Activated CD4-positive, alpha-beta T cell treated with anti-CD3 and anti-CD28 coated beads for 4 hours (primary cell): ENCODE measurements at places on chromosomes 1 and 21.

- DNase-seq: no peak
Measured at GRCh38 chr21:42257091-42257765, 38.3 kb downstream of the ABCG1 start.

GRCh38 chr1:17909634-17910033 lies 154.5 kb downstream of the ACTL8 start:
- no peak for DNase-seq

- no peak for DNase-seq
Measured at GRCh38 chr1:59039551-59039950, 255.7 kb upstream of the JUN start.

- no peak for DNase-seq
Measured at GRCh38 chr21:33033094-33033951, 7.6 kb downstream of the OLIG2 start.

- DNase-seq: no peak
Measured at GRCh38 chr1:117301901-117302300, 65.3 kb upstream of the MAN1A2 start.

DNA sequence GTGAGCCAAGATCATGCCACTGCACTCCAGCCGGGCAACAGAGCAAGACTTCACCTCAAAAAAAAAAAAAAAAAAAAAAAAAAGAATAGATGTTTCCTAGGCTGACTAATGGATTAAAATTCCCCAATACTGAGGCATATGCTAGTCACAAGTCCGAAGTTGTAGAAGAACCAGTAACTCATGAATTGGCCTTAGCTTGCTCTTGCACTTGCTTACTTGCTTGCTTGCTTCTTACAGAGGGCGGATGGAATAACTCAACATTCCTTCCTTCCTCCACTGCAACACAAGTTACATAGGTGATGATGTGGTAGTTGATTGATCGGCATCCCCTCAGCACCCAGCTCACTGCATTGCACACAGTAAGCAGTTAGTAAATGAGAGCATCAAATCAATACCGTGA lies 2.8 kb upstream of the TARS2 start:
- DNase-seq: no peak

DNA sequence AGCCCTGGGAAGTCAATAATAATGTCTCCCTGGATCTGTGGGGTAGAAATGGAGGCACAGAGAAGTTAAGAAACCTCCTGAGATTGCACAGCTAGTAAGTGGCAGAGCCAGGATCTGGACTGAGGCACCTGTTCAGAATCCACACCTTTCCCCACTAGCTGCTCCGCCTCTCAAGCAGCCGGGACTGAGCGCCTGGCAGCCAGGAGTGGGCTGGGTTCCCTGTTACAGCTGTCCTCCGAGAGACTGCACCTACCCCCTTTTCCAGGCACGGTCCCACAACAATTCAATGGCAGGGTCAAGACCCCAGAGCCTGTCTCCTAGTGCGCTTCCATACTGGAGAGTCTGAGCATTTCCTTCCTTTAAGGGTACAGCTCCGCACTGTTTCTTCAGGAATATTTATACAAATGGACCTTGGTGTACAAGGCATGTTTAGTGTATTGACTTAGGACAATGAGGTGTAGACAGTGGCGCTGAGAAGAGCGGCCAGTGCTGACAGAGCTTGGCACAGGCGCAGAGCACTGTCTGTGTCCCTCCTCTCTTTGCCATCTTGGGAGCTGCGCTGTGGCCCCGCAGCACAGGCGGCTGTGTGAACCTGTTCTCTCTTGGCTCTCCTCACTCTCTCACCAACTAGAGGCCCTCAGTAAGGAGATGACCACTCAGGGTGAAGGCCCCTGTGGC lies 24.4 kb downstream of the GRHL3 start:
- DNase-seq: no peak

DNA sequence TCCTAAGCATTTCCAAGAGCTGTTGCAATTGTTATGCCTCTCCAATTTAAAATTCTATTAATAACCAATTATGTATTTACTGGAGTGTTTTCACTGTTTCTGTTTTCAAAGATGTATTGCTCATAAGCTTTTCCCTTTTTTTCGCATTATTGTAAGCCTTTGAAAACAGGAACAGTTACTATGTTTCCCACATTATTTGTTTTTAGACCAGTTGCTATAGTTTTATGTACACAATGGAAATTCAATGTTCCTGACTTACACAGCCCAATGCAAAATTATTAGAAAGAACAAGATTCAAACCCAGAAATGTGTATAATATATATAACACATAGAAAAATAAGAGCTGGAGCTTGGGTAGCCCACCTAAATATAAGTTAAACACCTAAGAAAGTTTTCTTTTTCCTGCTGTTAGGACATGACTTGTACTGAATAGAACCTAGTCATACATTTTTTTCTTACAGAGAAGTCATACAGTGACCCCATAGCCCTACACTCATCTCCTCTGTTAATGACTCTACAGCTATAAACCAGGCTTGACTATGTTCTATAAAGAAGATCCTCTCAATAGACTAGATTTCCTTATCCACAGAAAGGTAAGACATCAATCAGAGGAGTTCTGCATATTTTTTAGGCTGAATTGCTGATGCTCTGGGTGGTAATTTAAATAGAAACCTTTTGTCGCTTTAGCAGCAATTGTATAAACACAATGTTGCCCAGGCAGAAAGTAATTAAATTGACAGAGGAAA lies 299.6 kb downstream of the USH2A start:
- no peak for DNase-seq

DNA sequence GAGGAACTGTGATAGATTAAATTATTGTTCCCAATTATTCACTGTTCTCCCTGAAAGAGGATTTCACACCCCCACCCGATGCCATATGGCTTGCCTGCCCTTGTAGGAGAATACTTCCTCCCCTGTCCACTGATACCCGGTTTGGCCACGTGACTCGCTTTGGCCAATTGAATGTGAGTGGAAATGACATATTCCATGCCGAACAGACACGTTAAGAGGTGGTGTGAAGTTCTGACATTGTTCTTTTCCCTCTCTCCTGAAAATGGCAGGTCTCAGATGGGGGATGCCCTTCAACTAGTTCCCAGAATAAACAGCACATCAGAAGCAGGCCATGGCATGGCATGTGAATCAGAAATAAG lies 5.3 kb downstream of the STUM start:
- DNase-seq: no peak

- no peak for DNase-seq
Measured at GRCh38 chr1:84969489-84970250, 27.2 kb downstream of the MCOLN2 start.

- no peak for DNase-seq
Measured at GRCh38 chr1:27719286-27720251, 6.2 kb upstream of the FAM76A start.

DNA sequence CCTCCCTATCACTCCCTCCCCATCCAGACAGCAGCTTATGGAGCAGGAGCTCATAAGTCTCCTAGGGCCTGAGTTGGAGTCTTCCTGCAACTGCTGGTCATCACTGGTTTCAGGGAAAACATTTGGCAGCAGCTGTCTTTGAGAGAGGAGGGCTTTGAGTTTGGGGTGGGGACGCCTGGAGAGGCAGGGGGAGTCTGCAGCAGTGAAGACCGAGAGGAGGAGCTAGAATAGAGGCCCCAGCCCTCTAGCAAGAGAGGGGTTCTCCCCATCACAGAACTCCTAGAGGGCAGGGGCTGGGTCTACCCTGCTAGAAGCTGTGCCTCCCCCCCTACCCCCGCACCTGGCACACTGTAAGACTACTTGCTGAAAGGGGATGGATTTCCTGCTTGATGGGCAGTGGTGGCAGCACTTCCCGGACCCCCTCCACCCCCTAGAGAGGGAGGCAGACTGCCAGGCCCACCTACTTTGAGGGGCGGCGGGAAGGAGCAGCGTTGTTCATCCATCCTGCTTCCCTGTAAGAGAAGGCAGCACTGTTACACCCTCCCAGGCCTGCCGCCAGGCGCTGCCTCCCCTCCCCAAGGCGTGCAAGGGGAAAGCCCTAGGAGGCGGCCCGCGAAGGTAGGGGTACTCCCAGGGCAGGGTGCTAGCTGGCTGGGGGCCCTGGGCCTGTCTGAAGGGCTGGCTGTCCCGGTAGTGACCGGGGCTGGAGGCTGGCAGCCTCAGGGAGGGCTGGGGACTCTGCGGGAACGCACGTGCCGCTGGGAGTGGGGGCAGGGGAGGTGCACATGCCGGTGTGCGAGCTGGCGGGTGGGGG lies 50.4 kb downstream of the RAP1GAP start:
- no peak for DNase-seq

- no peak for DNase-seq
Measured at GRCh38 chr1:29948581-29948980, 712.3 kb downstream of the PTPRU start.

GRCh38 chr1:244860914-244861610 lies 3.3 kb downstream of the HNRNPU start:
- no peak for DNase-seq

- DNase-seq: no peak
Measured at GRCh38 chr1:113875714-113876113, 4.2 kb upstream of the PTPN22 start.

- no peak for DNase-seq
Measured at GRCh38 chr21:46553993-46554392, 50.9 kb downstream of the S100B start.

- DNase-seq: no peak
Measured at GRCh38 chr1:17351598-17352324, 20.2 kb upstream of the PADI6 start.

- no peak for DNase-seq
Measured at GRCh38 chr1:95451054-95451453, 217.0 kb downstream of the RWDD3 start.

- peak; percentile 78 for DNase-seq
Measured at GRCh38 chr1:27357281-27358037, 9.3 kb downstream of the MAP3K6 start.

GRCh38 chr1:44870096-44870495 lies 27.0 kb upstream of the PTCH2 start:
- DNase-seq: no peak

DNA sequence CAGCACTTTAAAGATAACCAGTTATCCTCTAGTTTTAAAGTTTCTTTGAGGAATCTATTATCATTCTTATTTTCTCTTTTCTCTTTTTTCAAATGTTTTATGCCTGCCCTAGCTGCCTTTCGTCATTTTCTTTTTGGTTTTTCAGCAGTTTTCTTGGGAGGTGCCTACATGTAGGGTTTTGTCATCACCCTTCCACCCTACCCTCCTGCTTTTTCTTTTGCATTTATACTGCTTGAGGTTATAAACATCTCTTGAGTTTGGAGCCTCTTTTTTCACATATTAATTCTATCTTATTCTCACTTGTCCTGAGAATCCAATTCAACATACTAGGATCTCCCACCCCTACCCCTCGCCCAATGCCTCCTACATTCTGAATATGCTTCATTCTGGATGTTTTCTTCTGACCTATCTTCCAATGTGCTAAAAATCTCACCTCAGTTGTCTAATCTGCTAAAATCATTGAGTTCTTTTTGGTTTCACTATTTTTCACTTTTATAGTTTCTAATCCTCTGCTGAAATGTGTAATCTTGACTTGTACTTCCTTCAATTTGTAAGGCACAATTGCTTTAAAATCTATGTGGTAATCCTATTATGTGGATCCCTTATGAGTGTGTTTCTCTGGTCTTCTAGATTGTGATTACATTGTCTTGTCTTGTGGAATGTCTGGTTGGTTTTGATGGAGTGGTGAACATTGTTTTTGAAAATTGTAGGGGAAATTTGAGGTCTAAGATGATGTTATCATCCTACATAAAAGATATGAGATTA lies 38.7 kb downstream of the MIA3 start:
- DNase-seq: no peak

DNA sequence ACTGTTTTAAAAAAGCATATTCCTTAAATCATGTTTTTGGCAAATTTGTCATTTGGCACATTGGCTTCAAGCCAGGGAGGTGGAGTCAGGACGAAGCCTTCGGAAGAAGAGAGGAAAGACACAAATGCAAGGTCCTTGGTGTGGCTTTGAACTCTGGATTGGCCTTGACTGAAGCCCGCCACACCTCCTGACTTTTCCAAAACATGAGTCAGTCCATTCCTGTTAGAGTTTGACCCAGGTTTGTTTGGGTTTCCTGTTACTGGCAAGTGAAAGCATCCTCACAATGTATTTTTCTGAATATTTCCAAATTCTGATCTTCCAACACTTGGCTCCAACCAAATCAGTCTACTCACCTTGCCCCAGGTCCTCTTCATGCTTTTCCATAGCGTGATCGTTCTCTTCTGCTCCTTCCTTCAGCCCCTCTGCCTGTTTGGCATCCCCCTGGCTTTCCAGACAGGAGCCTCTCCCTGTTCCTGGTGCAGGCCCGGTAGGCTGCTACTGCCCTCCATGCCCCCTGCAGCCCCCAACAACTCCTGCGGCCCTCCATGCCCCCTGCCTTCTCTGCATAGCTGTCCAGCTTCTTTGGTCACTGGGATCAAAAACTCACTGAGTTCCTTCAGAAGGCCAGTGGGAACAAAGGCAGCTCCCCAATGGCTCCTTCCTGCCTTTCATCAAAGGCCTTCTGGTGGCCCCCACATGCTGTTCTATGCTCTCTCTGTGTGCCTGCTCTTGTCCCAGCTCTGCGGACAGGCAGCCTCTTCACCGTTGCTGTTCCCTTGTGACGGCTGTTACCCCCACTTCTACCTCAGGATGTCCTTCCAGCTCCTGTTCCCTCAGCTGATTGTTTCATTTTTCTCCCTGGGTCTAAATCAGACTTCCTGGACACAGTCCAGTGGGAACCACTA lies 30.4 kb upstream of the SLC30A1 start:
- no peak for DNase-seq

GRCh38 chr1:201894343-201895119 lies 5.8 kb downstream of the SHISA4 start:
- no peak for DNase-seq

GRCh38 chr1:214547747-214548146 lies 3.7 kb downstream of the PTPN14 start:
- no peak for DNase-seq

- DNase-seq: no peak
Measured at GRCh38 chr1:245999697-246000637, 507.1 kb downstream of the SMYD3 start.

DNA sequence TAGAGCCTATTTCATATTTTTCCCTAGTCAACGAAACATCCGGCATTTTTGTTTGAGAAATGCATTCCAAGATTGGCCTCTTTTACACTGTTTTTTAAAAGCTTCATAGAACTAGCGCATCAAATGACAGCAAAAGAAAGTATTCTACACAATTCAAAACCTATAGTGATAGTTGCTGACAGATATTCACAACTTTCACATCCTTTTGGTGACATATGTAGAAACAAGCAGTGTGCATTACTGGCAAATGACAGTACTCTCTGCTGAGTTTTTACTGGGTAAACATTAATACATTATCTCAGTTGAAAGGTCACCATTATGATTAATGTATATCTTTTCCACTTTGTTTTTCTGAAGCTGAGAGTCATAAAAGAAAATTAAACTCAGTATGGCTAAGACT lies 135.4 kb upstream of the RGS18 start:
- DNase-seq: no peak

GRCh38 chr1:221743416-221744208 lies 1.7 kb upstream of the DUSP10 start:
- no peak for DNase-seq

- DNase-seq: no peak
Measured at GRCh38 chr1:47830641-47831333, 166.4 kb downstream of the TRABD2B start.

GRCh38 chr1:172978595-172978994 lies 72.1 kb downstream of the TNFSF18 start:
- no peak for DNase-seq
